Body of pancreas (tissue), 4 donors: ENCODE measurements at places on chromosomes 16 and 17. TPM values are rescaled to one million over a fixed set of nuclear protein-coding genes. Genes with fewer than 3 reads are reported as not detected.

KRT20 gene
- total RNA-seq = not detected

MFAP4 gene
- 25.7 TPM for total RNA-seq

CHST5 gene
- not detected for total RNA-seq

PARN gene
- total RNA-seq = 24.1 TPM

GLP2R gene
- total RNA-seq = 4.7 TPM

JPH3 gene
- total RNA-seq = not detected

GINS3 gene
- total RNA-seq = 3.6 TPM

SCO1 gene
- total RNA-seq = 20.5 TPM

AURKB gene
- total RNA-seq = not detected

RBFOX1 gene
- not detected for total RNA-seq

MMP2 gene
- 58.7 TPM for total RNA-seq

MRPS7 gene
- 25.4 TPM for total RNA-seq

MEFV gene
- 0.78 TPM for total RNA-seq

NHLRC4 gene
- total RNA-seq = not detected

HCRT gene
- not detected for total RNA-seq

SLC5A11 gene
- total RNA-seq = not detected

KRT27 gene
- total RNA-seq = not detected

MYOCD gene
- 0.52 TPM for total RNA-seq

IGSF6 gene
- not detected for total RNA-seq

DNA sequence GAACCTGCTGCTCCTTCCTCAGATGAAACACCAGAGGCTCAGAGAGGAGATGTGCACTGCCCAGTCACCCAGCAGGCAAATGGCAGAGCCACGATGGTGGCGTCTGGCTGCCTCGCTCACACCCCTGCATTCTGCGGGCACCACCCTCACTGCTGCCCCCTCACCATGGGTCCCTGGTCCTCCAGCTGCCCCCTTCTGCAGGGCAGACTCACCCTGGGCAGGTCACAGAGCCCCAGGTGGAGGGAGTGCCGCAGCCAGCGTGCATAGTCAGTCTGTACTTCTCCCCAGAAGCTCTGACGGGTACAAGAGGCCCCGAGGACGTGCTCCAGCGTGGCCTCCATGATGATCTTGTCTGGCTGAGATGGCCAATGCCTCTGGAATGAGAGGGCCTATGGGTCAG lies 52.9 kb downstream of the RMI2 start:
- DNase-seq = no peak

- no peak for DNase-seq
These were observed 15.5 kb downstream of the CES1 start for GRCh38 chr16:55817236-55817912.

GRCh38 chr16:10878644-10879501 lies 1.9 kb downstream of the CIITA start:
- DNase-seq = peak; percentile 29

GRCh38 chr17:67532326-67532871 lies 155.3 kb downstream of the PITPNC1 start:
- peak; percentile 73 for DNase-seq

- peak; percentile 98 for DNase-seq
These were observed 204.0 kb downstream of the XYLT1 start for GRCh38 chr16:17266608-17267313.

GRCh38 chr16:85243308-85243707 lies 131.0 kb upstream of the CIBAR2 start:
- no peak for DNase-seq

DNA sequence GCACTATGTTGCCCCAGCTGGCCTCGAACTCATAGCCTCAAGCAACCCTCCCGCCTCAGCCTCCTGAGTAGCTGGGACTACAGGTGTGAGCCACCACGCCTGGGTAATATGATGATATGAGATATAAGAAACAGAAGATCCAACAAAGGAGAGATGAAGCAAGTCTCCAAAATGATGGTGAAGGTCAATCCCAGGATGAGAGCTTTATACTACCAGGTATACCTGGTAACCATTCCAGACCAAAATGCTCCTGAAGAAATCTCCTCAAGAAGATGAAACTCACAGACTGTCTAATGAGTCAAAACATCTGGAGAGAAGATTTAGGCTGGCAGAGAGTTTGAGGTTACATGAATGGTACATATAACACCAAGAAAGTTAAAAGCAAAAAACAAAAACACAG lies 24.5 kb downstream of the INTS2 start:
- no peak for DNase-seq

GRCh38 chr16:87966064-87966645 lies 14.9 kb downstream of the BANP start:
- no peak for DNase-seq

- DNase-seq = no peak
These were observed 1.3 kb downstream of the FOXC2 start for GRCh38 chr16:86567701-86568581.

DNA sequence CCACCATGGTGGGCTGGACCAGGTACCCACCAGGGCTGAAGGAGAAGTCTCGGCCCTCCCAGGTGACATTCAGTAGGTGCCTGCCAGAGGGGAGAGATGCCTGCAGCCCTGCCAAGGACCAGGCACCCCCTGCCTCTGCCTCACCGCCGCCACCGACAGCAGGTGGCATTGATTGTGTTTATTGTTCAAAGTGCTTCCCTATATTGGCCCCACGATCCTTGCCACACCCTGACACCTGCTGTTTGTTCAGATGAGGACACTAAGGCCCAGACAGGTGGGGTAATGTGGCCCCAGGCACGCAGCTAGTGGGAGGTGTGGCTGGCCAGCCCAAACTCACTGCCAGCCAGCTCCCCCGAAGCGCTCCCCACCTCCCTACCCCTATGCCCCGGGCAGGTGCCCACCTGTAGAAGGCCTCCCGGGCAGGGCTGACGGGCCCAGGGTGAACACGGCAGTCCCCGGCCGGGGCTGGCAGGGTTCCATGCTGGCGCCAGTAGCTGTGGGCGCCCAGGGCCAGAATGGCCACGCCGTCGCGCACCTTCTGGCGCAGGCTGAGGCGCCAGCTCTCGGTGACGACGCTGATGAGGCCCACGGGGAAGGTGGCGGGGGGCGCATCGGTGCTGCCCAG lies 8.0 kb downstream of the GRIN2C start:
- DNase-seq = no peak

GRCh38 chr17:4135489-4135888 lies 7.3 kb downstream of the ZZEF1 start:
- no peak for DNase-seq

DNA sequence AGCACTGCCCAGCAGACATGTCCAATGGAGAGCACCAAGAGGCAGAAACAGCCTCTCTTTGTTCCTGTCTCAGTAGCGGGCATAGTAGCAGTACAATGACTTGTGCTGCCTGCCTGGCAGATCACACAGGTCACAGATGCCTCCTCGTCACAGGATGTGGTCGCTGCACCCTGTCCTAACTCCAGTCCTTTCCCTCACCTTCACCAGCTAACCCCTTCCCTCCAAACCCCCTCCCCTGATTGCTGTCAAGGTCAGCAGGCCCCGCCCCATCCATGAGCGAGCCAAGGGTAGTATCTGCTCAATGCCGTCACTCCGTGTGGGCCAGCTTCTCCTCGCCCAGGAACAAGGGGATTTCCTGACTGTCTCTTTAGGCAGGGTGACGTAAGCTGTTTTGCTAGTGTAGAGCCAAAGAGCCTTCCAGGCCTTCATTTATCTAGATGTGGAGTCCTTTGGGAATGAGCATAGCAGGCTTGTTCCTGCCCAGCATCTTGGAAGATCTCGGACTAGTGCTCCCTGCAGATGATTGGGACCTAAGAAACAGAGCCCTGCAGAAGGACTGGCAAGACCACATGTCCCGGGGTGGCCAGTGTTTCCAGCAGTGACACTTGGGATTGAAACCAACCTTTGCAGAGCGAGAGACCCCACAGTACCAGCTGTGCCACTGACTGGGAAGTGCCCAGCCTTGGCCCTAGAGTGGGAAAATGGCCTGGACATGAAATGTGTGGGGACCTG lies 75.9 kb upstream of the TNRC6C start:
- DNase-seq = peak; percentile 40

DNA sequence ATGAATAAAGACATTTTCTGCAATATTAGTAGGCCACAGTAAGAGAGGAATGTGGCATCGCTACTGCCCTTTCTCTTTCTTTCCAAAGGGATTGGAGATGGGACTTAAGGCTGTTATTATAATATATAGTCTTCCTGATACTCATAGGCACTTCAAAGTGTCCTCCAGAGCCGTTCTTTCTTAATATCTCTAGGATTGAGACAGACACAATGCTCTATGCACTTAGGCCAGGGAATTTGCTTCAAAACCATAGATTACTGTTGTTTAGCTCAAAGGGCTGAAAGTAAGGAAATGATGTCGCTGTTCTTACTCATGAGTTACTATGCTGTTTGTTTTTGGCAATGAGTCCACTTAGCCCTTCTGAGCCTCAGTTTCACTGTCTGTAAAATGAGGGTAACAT lies 590.5 kb downstream of the CDH11 start:
- DNase-seq = no peak

- no peak for DNase-seq
These were observed 410.4 kb upstream of the MON1B start for GRCh38 chr16:76780556-76780955.

DNA sequence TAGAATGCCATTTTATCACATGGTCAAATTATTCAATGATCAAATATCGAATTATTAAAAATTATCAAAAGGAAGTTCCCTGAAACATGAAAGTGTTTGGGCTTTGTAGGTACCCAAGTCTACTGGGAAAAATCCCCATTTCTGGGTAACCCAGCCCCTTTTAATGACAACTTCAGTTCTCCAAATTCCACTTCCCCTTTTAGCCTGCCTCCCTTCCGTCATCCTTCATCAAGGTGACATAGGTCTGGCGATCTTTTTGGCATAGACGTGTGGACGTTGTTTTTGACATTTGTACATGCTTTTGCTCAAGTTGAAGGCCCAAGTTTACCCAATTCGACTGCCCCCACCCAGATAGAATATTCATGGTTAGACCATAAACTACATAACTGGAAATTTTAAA lies 660.9 kb downstream of the MAF start:
- DNase-seq = no peak

DNA sequence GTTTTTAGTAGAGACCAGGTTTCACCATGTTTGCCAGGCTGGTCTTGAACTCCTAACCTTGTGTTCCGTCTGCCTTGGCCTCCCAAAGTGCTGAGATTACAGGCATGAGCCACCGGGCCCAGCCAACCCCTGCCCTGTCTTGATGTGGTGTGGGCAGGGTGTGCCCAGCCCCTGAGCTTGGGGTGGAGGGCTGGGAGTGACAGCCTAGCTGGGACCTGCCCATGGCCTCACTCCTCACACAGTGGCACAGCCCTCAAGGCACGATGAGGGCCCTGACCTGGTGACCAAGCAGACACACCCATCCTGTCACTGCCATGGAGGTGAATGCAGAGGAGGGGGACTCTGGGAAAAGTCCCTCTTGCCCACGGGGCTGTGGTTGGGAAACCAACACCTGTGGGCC lies 3.0 kb downstream of the IL32 start:
- no peak for DNase-seq

DNA sequence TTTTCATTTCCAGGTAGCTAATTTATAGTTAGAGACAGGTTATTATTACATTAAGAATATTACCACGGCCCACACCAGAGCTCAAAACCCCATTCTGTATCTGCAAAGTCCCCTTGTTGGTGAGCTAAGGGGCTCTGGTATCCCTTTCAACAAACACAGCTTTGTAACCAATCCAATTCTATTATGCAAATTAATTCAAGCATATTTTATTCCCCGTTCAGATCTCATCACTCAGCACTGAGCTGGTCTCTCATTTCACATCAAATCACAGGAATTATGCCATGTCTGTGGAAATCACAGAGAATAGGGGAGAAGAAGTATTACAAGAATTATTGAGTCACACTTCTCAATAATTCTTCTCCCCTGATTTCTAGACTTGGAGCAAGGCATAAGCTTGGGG lies 111.7 kb downstream of the CDH11 start:
- no peak for DNase-seq

- no peak for DNase-seq
These were observed 293.1 kb downstream of the HS3ST3B1 start for GRCh38 chr17:14593956-14594355.

DNA sequence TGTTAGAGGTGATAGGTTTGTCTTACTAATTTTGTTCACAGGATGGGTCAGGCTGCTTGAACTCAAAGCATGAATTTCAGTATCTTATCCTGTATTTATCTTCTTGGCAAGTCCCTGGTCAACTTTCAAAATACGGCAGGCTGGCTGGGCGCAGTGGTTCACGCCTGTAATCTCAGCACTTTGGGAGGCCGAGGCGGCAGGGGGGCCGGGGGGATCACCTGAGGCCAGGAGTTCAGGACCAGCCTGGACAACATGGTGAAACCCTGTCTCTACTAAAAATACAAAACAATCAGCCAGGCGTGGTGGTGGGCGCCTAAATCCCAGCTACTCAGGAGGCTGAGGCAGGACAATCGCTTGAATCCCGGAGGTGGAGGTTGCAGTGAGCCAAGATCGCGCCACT lies 25.0 kb upstream of the RSL1D1 start:
- DNase-seq = no peak

- DNase-seq = no peak
These were observed 35.5 kb downstream of the GAN start for GRCh38 chr16:81350306-81350615.

- no peak for DNase-seq
These were observed 16.8 kb upstream of the MT4 start for GRCh38 chr16:56547949-56548567.

- DNase-seq = peak; percentile 59
These were observed 31.8 kb downstream of the HASPIN start for GRCh38 chr17:3755335-3756030.

- DNase-seq = no peak
These were observed 57.0 kb upstream of the INTS2 start for GRCh38 chr17:61984821-61985220.

GRCh38 chr16:85751698-85752501 lies 1.0 kb upstream of the C16orf74 start:
- DNase-seq = no peak
